ENCODE measurements at places on chromosomes 6 and 20.

DNA sequence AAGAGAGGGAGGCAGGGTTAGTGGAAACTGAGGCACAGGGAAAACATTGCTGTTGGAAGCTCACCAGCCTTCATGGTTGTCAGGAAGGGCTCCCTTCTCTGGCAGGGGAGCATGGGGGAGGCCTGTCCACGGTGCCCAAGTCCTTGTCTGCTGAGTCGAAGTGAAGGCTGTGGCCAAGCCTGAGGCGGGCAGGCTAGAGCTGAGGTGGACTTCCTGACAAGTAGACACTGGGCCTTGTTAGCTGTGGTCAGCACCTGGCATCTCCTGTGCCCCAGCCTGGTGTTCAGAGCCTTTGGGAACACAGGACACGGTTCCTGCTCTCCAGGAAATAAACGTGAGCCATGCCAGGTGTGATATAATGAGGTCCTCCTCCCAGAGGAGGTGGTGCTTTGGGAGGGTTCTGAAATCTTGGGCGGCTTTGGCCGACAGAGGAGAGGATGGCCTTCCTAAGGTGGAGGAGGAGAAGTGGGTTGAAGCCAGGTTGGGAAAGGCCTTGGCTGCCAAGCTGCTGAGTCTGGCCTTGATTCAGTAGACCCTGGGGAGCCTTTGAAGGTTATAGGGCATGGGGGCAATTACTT is 138.4 kb upstream of the RNF24 start:
- DNase-seq = no peak

GRCh38 chr20:57012691-57013090 is 253.8 kb downstream of the BMP7 start:
- no peak for DNase-seq

- no peak for DNase-seq
Measured at GRCh38 chr6:75926293-75927168, 145.9 kb downstream of the IMPG1 start.

- DNase-seq = no peak
Measured at GRCh38 chr20:6611911-6612605, 155.4 kb upstream of the BMP2 start.

DNA sequence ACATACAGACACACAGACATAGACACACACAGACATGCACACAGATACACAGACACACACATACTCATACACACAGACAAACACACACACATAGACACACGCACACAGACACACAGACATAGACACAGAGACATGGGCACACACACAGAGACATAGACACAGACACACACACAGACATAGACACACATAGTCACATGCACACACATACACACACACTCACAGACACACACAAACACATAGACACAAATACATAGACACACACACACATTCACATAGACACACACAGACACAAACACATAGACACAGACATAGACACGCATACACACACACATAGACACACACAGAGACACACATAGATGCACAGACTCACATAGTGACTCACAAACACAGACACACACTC is 13.5 kb downstream of the FOXF2 start:
- DNase-seq = no peak

DNA sequence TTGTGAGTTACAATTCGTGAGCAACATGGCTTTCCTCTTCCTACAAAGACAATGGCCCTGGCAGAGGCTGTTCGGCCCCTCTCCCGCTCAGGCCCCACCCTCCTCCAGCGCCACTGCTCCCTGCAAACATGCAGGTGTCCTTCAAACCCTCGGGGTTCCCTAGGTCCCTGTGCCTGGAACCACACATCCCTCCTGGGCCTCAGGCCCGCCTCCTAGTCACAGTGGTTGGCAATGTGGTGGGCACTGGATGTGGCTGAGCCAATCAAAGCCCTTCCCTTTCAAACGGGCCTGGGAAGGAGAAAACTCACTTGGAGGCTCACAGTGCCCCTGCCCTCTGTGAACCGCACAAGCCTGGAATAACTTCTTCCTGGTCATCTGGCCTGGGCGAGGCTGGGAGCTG is 147.2 kb downstream of the TFAP2C start:
- no peak for DNase-seq

GRCh38 chr20:61424628-61425420 is 172.8 kb downstream of the CDH4 start:
- no peak for DNase-seq

- DNase-seq = no peak
Measured at GRCh38 chr20:60897976-60898375, 354.1 kb upstream of the CDH4 start.

DNA sequence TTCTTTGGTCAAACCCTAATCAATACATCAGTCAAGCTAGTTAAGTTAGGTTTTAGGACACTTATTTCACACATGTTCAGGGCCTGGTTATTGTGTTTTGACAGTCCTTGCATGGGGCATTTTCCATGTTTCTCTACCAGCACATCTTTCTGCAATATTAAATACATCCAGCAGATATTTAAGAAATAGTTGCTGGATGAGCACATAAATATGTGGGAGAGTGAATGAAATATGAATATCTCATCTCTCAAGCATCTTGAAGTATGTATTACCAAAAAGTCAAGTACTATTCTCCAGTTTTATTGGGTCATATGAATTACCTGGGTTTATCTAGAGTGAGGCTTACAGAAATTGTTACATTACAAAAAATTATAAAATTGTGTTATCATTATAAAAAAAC is 621.9 kb upstream of the GJE1 start:
- no peak for DNase-seq

DNA sequence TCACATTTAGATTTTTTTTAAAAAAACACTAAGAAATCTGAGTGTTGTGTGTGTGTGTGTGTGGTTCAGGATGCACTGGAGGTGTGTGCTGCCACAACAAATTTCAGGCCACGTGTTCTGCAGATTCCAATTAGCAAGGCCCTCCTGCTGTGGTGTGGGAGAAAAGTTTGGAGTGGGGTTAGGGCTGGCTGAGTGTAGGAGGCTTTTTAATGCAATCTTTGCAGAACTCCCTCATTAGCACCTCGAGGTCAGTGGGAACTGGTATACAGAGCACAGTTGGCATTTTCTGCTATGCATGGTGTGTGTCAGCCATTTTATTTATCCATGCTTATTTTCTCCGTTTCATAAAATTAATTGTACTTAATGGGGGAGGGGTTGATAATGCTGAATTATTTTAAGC is 187.6 kb downstream of the SOX4 start:
- no peak for DNase-seq

- no peak for DNase-seq
Measured at GRCh38 chr6:96391776-96392360, 129.7 kb upstream of the UFL1 start.

DNA sequence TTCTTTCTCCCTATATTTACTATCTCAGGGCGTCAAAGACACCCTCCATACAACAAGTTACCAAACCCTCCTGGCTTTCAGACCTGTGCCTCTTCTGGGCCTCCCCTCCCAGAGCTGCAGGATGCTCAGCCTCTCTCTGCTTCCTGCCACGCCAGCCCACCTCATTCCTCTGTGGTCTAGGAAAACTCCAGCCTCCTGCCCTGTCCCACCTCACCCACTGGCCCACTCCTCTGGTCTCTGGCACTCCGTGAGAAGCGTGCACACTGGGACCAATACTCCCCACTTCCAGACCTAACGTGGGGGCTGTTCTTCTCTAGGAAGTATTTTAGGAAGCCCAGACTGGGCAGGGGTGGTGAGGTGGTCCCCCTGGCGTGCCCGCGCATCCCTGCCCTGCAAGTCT is 9.7 kb downstream of the AGPAT4 start:
- DNase-seq = no peak

- DNase-seq = no peak
Measured at GRCh38 chr6:24126586-24127192, 674 bp downstream of the NRSN1 start.

DNA sequence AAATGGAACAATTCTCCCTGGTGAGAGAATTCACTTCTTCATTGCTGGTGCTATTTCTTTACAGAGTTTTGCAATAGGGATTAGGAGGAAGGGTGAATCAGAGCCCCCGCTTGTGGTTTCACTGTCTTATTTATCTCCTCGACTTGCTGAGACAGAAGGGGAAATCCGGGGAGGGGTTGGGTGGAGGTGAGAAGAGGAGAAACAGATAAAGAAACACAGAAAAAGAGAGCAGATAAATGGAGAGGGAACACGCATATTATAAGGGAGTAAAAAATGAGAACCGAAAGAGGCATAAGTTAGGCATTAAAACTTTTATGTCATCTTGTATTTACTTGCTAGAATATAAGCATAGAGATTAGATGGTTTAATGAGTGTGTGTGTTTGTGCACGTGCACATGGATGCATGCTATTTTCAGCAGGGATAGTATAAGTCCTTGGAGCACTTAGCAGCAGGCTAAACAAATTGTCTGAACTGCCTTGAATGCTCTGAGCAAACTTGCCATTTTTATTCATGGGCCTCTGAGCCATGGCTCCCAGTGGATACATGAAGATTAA is 105.0 kb downstream of the OLIG3 start:
- peak; percentile 92 for DNase-seq

DNA sequence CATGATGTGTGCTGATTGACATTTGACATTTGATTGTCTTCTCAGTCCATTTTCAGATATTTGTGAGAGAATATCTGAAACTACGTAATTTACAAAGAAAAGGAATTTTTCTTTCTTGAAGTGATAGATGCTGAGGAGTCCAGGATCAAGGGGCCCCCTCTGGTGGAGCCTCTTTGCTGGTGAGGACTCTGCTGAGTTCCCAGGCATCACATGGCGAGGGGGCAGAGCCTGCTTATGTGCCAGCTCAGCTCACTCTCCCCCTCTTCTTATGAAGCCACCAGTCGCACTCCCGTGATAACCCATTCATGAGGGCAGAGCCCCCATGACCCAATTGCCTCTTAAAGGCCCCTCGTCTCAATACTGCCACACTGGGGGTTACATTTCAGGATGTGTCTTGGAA is 91.3 kb downstream of the RPP40 start:
- DNase-seq = no peak

GRCh38 chr6:78746457-78746856 is 120.9 kb upstream of the IRAK1BP1 start:
- DNase-seq = no peak

DNA sequence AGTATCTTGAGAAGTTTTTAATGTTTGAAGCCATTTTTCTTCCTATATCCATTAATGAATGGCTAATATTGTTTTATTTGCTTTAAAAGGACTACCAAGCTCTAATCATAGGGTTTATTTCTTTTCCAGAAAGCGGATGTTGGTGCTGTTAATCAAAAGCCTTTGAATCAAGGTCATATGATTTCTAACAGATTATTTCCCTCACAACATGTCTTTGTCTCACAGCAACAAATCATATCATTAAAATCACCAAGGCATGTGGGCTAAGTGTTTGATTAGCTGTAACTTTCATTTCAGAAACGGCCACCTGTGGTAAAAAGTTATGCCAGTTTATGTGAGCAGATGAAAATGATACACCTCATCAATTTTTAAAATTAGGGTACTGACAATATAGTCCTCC is 21.7 kb downstream of the TRAF3IP2 start:
- DNase-seq = no peak

GRCh38 chr6:137832110-137832509 is 34.9 kb upstream of the TNFAIP3 start:
- no peak for DNase-seq

DNA sequence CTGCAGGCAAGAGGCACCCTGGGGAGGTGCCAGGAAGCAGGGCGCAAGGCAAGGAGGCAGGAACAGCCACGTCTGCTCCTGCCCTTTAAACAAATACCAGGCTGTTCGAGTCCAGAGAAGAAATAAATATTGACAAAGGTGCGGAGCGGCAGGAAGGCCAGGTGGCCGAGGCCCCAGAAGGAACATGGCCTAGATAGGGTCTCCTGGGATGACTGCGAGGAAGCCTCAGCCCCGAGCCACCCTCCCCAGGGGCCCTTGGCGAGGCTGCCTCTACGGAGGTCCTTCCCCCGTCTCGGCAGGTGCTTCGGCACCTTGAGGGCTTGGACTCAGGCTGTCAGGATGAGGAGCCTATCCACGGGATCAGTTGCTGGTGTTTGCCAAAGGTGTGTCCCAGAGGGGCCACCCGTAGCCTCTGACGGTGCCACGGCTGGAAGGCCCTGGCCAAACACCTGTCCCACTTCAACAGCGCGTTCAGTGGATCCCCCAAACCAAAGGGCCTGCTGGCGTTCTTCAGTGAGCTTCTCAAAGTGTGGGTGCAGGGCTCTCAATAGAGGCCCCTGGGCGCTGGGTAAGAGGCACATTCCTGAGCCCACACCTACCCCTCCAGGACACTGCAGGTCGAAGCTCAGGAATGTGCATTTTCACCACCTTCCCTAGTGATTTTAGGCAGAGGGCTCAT is 39.8 kb downstream of the SNX5 start:
- DNase-seq = no peak

GRCh38 chr20:47309394-47309793 is 47.1 kb downstream of the ZMYND8 start:
- no peak for DNase-seq

DNA sequence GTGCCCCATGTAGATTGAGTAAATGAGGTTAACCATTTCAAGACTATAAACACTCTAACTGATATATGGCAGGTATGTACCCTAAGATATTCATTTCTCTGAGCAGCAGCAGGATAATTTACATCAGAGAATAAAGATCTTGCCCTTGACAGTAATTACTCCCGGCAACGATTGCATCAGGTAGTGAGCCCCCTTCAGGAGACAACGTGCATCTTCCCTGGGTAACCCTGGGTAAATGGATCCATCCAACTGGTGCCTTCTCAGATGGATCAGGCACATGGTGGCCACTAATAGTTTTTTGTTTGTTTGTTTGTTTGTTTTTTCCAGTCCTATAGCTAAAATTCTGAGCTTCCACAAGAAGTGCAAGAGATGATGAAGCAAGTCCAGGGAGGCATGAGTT is 469.4 kb upstream of the SLC35B3 start:
- no peak for DNase-seq

GRCh38 chr20:50029697-50030461 is 47.1 kb downstream of the SNAI1 start:
- no peak for DNase-seq

DNA sequence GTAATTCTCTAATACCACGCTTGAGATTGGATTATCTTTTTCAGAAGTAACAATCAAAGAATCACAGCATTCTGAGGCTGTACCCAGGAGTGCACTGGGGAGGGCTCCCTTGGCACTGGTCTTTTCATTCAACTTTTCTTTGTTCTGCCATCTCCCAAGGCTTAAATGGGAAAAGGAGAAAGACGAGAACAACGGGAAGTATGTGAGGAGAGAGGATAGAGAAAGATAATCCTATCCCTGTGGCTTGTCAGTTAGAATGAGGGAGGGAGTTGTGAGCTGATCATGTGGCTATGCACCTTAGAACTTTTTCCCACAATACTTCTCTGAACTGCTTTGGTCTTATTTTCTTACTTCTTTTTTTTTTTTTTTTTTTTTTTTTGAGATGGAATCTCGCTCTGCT is 83.1 kb downstream of the CAP2 start:
- DNase-seq = no peak

- DNase-seq = no peak
Measured at GRCh38 chr6:12101048-12101447, 88.9 kb downstream of the HIVEP1 start.

DNA sequence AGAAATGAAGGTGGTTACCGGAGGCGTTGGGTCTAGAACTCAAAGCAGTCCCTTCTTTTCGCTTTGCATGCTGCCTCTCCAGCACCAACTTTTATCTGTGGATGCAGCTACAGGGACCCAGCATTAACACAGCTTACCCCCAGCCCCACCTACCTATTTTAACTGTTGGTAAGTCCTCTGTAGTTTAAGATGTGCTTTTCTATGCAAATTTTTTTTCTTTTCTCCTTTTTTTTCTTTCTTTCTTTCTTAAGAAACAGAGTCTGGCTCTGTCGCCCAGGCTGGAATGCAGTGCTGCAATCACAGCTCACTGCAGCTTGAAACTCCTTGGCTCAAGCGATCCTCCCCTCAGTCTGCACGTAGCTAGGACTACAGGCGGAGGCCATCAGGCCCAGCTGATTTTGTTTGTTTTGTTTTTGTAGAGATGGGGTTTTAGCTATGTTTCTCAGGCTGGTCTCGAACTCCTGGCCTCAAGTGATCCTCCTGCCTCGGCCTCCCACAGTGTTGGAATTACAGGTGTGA is 6.5 kb upstream of the USP45 start:
- DNase-seq = no peak

All from CD4-positive, alpha-beta T cell treated with Interleukin-4 for 4 hours (primary cell).